8988T (cell line): ENCODE measurements at places on chromosomes 6 and 20.

DNA sequence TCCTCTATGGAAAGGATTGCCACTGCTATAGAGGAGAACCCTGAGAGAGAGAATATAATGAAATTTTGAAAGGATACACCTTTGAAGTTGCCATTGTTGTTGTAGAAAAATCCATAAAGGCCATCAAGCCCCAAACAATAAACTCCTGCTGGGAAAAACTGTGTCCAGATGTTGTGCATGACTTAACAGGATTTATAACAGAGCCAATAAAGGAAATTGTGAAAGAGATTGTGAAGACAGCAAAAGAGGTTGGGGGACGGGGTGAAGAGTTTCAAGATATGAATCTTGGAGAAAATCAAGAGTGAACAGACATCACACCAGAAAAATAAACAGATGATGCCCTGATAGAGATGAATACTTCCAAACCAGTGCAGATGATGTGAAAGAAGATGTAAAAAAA is 396.4 kb downstream of the BCKDHB start:
- no peak for DNase-seq

DNA sequence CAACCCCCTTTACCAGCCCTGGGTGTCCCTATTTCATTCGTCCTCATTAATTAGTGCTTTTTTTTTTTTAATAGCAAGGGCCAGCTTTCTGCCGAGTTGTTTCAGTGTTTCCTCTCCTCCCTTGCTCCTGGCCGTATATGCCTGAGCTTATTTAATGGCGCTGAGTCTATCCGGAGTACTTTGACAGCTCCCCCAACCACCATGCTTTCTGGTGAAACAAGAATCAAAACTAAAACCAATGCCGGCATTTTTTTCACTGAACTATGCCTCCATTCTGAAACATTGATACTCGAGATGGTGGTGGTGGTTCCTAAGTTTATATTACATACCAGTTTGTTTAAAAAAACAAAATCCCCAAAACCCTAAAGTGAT is 1.2 kb downstream of the DCBLD1 start:
- DNase-seq: no peak

DNA sequence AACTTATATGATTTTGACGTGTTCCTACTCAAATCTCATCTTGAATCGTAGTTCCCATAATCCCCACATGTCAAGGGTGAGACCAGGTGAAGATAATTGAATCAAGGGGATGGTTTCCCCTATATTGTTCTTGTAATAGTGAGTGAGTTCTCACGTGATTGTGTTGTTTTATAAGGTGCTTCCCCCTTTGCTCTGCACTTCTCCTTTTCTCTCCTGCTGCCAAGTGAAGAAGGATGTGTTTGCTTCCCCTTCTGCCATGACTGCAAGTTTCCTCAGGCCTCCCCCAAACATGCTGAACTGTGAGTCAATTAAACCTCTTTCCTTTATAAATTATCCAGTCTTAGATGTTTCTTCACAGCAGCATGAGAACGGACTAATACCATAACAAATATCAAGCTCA is 83.2 kb downstream of the MANEA start:
- DNase-seq: no peak

- no peak for DNase-seq
These were observed 19.3 kb upstream of the OSTM1 start for GRCh38 chr6:108093781-108094300.

DNA sequence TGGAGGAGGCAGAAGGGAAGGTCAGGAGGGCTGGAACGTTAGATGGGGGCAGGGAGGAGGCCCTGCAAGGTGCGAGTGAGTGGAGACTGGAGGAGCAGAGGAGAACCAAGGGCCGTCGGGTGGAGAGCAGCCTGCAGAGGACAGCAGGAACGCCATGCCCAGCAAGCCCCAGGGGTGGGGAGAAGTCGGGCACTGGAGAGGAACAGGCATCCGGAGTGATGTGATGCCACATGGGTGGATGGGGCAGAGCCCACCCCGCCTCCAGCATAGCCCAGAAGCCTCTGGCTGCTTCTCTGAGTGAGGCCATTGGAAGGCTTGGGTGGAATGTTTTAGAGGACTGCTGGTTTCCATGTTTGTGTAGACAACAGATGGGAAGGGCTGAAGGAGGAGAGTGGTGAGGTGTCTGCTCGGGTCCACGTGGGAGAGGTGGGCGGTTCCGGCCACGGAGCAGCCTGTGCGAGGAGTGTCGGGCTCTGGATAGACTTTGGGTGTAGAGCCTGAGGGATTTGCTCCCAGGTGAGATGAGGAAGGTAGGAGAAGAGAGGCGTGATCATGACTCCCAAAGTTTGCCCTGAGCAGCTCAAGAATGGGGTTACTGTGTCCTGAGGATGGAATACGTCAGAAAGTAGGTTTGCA is 221.4 kb downstream of the SMOC2 start:
- DNase-seq: no peak
